ENCODE measurements at places on chromosomes 11 and 22.

- no peak for DNase-seq
Measured at GRCh38 chr22:23580576-23581259, 628 bp upstream of the IGLL1 start.

GRCh38 chr11:61362542-61362875 lies 335 bp downstream of the TMEM138 start:
- DNase-seq, result no peak

DNA sequence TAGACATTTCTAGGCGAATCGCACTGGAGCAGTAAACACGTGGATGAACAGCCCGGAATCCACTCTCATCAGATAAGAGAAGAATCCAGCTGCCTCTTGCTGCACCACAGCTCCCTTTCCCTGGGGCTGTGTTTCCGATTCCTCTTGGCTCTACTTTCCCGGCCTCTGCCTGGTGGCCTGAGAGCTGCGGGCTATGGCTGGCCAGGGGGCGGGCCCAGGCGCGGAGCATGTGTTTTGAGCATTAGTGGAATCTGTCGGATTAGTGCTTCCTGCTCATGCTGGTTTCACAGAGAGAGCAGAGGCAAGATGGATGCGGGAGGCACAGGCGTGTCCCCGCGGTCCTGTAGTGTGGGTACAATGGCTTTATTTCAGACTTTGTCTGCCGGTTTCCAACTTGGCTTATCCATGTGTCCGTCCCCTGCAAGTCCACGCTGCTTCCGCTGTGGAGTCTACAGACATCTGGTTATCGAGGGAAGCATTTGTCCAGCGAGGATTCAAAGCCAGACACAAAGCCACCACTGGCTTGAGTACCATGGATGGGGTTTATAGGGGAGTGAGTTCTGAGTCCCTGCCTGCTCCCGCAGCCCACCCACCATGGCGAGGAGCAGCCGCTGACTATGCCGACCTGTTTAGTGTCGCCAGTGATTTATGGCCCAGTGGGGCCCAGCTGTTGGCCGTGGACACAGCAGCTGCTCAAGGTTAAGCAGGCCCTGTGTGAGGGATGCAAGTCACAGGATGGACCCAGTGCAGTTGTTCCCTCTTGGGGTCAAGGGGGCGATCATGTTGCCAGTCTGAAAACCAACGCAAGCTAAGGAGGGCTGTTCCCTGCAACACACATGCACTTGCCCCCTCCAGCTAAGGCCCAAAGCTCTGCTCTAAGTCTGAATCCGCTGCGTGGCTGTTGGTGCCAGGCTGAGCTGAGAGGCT lies 43.3 kb upstream of the EP300 start:
- DNase-seq, result no peak

DNA sequence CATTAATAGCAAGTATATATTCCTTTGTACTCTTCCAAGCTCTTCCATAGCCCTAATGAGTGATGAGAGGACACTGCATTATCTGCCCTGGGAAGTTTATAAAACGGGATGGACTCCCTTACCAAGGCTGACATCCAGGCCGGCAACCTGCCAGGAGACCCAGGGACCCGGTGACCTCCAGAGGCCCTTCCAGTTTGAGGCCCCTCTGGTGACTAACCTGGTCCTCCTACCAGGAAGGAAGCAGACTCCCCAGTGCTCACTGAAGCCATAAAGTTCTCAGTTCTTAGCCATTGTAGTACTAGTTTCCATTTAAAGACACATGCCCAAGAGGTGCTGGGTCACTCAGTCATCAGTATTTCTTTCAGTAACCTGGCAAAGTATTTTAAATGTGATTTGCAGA lies 345.4 kb downstream of the TENM4 start:
- DNase-seq, result no peak

DNA sequence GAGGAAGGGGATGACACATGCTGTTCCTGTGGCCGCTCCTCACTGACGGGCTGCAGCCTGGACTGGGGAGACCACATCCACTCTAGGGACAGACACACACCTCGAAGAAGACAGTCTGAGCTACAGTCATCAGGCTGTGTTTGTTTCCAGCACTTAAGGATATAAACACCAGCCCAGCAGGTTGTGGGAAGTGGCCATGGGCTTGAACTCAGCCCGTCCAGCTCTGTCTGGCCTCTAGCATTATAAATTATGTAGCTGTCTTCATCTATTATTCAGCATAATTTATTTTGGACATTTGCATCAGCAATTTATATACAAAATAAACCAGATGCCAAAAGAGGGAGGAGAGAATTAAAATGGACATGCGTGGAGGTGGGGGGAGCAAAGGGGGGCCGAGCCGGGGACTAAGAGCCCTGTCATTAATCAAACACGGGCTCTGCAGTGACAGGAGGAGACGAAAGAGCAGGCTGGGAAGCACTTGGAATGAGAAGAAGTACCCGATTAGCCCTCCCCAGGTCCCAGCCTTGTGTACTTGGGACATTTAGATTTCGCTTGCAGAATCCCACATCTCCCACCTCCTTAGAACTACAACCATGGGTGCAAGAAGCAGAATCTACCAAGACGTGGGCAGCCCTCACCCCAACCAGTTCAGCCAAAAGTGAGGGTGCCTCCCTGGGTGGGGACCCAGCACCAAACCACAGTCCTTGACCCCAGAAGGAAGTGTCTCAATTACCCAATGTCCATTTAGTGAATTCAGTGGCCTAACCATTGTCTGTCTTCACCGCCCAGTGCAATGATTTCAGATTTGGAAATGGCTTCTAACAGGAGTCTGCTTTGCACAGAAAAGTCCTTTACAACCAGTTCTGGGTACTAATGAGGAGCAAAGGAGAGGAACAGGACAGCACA lies 309.6 kb downstream of the OPCML start:
- no peak for DNase-seq

GRCh38 chr11:121553806-121554205 lies 101.0 kb upstream of the SORL1-AS1 start:
- no peak for DNase-seq

GRCh38 chr22:50112151-50113118 lies 22.6 kb downstream of the MOV10L1 start:
- DNase-seq, result no peak
